Stimulated activated CD4-positive, alpha-beta T cell treated with anti-CD3 and anti-CD28 coated beads, Interleukin-1b, Interleukin-23, amount 100 ng/mL, for 24 hours (primary cell): ENCODE measurements at places on chromosomes 6 and 20.

- DNase-seq: no peak
Measured at GRCh38 chr6:132140189-132140588, 189.0 kb upstream of the CCN2 start.

DNA sequence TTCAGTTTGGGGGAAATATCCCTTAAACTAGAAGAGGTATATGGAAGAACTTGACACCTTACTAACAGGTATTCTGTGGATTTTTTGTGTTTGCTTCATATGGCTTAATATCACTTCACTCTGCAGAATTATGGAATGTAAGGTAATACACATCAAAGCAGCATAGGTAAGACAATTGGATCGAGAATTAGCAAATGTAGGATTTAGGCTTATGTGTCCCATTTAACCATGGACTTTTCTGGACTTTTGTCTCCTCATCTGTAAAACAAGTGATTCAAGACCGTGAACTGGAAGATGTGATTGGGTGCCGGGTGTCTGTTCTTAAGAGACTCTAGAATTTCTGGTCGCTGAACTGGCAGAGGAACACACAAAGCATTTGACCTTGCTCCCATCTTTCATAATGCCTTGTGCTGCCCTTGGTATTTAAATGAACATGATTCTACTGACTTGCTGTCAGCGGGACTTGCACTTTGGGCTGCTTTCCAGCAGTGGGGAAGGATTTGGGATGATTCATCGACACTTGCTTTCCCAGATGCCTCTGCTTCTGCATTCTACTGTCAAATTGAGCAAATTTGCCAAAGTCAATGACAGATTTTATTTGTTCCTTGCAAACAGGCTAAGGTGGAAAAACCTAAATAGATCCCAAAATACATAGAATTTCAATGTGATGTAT, 199.8 kb downstream of the PLCB1 start:
- DNase-seq: no peak

DNA sequence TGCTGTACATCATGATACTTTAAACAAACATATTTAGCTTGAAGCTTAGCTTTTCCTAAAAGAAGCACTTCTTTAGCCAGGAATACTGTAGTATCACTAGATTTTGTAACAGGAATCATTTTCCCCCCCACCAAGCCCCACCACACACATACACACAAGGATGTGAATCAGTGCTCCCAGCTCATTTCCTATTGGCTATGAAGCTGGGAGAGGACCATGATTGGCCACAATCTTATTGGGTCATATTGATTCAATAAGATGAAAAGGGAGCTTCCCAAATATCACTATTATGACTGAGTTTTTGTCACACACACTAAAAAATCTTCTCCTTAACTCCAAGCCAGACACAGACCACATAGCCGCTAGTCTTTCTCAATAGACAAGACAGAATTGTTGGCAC, 140.5 kb upstream of the TNFAIP3 start:
- DNase-seq: no peak

GRCh38 chr20:62772103-62772611, 24.1 kb upstream of the MRGBP start:
- no peak for DNase-seq

- no peak for DNase-seq
Measured at GRCh38 chr6:169034516-169035167, 219.0 kb downstream of the THBS2 start.

DNA sequence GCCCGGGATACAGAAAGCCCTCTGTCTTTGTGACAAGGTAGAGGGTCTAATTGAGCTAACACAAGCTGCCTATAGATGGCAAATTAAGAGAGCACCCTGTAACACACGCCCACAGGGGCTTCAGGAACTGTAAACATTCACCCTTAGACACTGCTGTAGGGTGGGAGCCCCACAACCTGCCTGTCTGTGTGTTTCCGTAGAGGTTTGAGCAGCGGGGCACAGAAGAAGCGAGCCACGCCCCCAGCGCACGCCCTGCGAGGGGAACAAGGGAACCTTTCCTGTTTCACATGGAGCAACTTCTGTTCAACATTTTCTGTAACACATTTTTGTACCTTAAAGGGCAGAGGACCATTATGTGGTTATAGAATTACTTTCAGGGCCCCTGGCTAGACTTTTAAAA, 231.7 kb upstream of the EXOC2 start:
- no peak for DNase-seq

- DNase-seq: no peak
Measured at GRCh38 chr20:23162887-23163286, 76.8 kb upstream of the CD93 start.

GRCh38 chr6:37943436-37944058, 124.0 kb downstream of the ZFAND3 start:
- no peak for DNase-seq

DNA sequence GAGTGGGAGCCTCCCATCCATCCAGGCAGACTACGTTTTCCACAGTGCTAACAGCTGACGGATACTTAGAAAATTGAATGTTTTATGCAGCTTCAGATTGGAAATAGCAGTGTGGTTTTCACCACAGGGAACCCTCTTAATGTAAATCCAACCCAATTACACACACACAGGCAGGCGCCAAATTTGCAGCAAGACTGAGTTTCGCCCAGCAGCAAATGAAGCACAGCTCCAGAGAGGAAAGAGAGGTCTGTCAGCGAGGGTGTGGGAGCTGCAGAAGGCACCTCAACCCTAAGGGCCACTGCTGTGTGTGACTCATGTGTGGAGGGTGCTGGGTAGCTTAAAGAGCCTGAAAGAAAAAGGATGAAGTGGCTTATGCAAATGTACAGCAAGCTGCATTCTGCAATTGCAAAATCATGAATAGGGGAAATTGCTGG, 365.7 kb downstream of the MAFB start:
- no peak for DNase-seq

DNA sequence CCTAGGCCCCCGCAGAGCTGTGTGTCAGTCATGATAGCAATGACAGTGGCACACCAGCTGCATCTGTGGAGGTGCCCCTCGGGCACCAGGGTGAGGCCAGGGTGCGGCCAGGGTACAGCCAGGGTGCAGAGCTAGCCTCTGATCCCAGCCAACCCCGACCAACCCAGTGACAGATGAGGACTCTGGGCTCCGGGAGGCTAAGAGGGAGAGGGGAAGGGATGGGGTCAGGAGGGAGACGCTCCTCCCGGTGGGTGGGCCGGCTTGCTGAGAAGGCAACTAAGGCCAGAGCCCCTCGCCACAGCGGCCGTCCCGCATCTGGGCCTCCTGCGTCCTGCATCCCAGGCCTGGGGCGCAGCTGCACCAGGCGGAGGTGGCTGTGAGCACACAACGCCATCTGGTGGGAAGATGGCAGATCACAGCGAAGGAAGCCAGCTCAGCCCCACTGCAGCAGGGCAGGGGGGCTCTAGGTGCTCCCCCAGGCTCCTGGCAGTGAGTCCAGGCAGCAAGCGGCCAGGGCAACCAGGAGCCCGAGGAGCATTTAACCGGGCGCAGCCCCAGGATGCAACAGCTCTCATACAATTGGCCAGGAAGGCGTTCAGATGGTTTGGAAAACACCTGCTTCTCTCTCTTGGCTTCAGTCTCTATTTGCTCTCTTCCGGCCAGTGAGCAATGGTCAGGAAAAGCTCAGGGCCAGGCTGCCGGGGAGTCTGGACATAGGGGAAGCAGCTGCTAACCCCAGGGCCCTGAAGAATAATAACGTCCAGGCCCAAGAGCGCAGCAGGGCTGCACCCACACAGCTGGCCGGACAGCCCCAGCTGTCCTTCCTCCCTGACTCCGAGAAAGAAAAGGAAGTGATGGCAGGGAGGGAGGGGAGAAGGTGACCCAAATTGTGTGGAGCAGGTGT, 169.4 kb downstream of the TAF4 start:
- no peak for DNase-seq

- DNase-seq: no peak
Measured at GRCh38 chr6:19613678-19614077, 223.5 kb upstream of the ID4 start.

- DNase-seq: no peak
Measured at GRCh38 chr6:147678253-147678652, 169.8 kb downstream of the SAMD5 start.

- DNase-seq: no peak
Measured at GRCh38 chr6:53139841-53140413, 8.7 kb downstream of the GCM1 start.
